ENCODE measurements at places on chromosomes 1 and 21.

GRCh38 chr21:43345746-43346409 is 81.1 kb downstream of the SIK1 start:
- DNase-seq = peak; percentile 9

- DNase-seq = no peak
These were observed 66.6 kb downstream of the UBIAD1 start for GRCh38 chr1:11339346-11340232.

DNA sequence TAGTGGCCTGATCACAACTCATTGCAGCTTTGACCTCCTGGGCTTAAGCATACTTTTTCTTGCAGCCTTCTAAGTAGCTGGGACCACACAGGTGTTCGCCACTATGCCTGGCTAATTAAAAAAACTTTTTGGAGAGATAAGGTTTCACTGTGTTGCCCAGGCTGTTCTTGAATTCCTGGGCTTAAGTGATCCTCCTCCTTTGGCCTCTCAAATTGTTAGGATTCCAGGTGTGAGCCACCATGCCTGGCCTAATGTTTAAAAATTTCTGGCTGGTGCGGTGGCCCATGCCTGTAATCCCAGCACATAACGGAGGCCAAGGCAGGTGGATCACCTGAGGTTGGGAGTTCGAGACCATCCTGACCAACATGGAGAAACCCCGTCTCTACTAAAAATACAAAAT is 24.4 kb downstream of the YTHDF2 start:
- no peak for DNase-seq

GRCh38 chr1:24235921-24236788 is 49.1 kb upstream of the IFNLR1 start:
- peak; percentile 43 for DNase-seq

DNA sequence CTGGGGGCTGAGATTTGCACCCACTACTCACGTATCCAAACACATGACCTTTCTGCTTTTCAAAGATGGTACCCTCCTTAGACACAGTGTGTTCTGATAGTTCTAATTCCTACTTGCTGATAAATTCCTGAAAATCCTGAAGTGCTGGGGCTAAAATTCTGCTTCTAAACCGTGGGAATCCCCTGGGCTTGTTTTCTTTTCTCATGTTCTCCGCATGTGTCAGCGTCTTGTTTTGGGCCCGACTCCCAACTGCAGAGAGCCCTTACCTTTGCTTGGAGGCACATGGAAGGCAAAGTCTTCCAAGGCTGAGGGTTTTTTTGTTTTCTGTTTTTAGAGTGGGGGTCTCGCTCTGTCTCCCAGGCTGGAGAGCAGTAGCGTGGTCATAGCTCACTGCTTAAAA is 27.2 kb downstream of the PSMG1 start:
- DNase-seq = no peak

GRCh38 chr1:90924982-90925381 is 96.9 kb downstream of the ZNF644 start:
- DNase-seq = no peak

- DNase-seq = no peak
These were observed 609 bp upstream of the ATF3 start for GRCh38 chr1:212607913-212608391.

DNA sequence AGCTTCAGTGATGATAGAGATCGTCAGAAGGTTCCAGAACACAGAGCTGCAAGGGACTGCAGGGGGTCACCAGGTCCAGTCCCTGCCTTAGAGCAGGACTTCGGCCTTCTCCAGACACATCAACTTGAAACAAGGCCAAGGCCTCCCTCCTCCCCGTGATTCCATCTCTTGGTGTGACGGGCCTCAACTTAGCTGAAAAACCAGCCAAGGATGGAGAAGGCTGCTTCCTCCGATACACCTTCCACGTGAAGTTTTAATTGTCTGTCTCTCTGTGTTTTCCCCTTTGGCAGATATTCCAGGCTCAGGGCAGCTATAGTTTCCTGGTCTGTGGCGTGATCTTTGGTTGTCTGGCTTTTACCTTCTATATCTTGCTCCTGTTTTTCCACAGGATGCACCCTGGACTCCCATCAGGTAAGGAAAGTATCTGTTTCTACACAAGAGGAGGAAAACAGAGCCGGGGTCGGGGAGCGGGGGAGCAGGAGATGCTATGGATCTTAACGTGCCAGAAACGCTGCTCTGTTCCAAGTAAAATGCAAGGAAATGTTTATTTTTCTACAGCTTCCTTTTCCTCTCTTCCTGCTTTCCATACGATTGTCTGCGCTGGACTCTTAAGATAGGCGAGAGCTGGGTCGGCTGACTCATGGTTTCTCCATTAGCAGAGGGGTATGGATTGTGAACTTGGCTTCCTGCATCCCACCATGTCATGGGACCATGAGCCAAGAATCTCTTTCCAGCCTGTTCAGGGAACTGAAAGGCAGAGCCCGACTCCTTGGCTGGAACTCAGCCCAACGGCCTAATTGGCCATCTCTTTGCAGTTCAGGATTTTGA is 32.8 kb downstream of the ELK4 start:
- DNase-seq = no peak

DNA sequence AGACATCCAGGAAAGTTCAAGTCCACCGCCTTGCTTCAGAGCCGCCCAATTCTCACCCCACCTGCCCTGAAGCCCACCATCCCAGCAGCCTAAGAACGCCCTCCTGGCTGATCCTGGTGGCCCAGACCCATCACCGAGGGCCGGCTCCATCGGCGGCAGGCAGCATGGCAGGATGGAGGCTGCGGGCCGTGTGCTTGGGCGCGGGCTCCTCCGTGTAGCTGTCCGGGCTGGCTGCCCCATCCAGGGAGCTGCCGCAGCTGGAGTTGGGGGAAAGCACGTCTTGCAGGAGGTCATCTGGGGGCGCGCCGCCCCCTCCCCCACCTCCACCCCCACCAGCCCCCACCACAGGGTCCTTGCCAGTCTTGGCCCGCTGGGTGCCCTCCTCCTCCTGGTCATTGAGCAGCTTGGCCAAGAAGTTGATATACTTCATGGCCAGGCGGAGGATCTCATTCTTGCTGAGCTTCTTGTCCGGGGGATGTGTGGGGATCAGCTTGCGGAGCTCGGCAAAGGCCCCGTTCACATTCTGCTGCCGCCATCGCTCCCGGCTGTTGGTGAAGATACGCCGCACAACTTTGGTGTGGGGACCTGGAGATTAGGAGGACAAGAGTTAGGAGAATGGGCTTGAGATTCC is 12.3 kb downstream of the TAL1 start:
- DNase-seq = no peak

- peak; percentile 39 for DNase-seq
These were observed 730 bp downstream of the CDC42 start for GRCh38 chr1:22053017-22053860.

GRCh38 chr1:216778737-216779136 is 55.5 kb upstream of the ESRRG start:
- DNase-seq = no peak

DNA sequence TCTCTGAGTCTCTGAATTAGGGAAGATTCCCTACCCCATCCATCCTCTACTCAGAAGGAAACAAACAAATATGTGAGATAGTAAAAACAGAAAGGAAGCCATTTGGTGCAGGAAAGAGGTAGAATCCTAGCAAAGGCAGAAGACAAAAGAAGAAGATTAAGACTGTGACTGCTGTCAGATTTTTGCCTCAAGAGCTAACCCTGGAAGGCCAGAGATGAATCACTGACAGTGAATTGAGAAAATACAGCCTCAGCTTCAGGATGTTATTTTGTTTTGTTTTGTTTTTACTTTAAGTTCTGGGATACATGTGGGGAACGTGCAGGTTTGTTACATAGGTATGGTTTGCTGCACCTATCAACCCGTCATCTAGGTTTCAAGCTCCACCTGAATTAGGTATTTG is 31.7 kb downstream of the DSTYK start:
- DNase-seq = no peak

DNA sequence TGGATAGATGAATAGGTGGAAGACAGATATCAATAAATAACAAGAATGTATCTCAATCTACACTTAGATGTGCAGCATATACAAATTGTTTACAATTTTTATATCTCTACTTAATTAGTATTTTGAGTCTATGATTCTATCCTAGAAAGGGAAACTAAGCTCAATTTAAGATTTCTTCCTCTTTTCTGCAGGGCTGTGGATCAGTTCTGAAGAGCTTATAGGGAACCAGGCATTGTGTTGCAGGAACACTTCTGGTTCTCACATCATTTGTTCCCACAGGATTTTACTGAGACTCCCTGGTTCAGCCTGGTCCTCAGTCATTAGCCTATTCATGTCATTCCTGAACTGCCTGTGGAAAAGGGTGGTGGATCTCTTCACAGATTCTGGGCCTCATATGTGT is 105.8 kb downstream of the TNFSF18 start:
- DNase-seq = no peak

DNA sequence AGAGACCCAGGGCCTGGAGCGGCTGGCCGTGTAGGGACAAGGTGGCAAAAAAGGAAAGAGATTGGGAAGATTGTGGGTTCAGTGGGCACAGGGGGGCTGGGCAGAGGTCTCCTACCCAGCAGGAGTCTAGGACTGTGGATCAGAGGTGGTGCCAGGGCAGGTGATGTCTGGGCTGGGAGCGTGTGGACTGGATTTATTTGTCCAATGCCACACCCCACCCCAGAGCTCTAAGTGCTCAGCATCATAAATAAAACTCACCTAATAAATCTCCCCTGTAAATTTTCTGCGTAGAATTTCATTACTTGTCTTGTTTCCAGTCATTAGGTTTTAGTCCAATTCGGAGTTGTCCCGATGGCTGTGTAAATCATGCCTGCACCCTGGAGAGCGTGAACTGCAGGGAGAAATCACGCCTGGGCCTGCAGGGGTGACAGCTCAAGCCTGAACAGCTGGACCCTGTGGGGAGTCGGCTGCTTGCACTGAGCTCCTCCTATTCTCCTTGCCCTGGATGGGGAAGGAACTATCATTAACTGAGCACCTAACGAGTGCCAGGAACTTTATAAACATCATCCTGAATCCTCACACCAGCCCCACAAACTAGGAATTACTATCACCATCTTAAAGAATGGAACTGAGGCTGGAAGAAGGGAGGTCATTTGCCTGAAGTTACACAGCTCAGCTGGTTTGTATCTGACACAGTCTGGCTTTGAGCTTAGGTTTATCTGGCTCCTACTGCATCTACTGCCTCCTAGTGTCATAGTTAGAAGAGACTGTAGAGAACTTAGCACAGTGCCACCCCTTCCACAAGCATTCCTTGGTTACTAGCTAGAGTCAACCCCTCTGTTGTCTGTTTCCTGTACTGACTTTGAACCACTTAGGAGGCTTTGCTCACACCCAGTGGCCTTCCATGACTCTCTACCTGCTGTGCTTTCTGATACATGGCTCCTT is 25.0 kb upstream of the POU3F1 start:
- DNase-seq = no peak

GRCh38 chr1:243461700-243462099 is 205.9 kb downstream of the SDCCAG8 start:
- no peak for DNase-seq

- DNase-seq = no peak
These were observed 135.8 kb upstream of the PBX1 start for GRCh38 chr1:164423136-164423535.

DNA sequence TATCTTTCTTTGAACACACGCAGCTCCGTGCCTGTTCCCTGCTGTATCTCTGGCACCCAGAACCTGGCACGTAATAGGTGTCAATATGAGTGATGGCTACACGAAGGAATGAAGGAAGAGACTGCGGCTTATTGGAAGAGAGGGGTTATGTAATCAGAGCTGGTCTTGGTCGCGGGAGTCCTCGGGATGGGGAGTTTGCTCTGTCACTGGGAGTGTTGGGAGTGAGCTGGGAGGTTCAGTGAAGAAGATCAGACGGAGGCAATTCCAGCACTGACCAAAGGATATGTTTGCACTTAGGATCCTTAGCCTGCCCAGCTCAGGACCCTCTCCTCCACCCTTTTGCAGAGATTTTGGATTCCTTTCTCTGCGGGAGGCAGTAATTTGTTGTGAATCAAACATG is 709.1 kb downstream of the PTPRU start:
- no peak for DNase-seq

- no peak for DNase-seq
These were observed 38.2 kb upstream of the ZNF124 start for GRCh38 chr1:247210062-247210375.

GRCh38 chr21:28459193-28459592 is 533.5 kb downstream of the LTN1 start:
- DNase-seq = no peak

DNA sequence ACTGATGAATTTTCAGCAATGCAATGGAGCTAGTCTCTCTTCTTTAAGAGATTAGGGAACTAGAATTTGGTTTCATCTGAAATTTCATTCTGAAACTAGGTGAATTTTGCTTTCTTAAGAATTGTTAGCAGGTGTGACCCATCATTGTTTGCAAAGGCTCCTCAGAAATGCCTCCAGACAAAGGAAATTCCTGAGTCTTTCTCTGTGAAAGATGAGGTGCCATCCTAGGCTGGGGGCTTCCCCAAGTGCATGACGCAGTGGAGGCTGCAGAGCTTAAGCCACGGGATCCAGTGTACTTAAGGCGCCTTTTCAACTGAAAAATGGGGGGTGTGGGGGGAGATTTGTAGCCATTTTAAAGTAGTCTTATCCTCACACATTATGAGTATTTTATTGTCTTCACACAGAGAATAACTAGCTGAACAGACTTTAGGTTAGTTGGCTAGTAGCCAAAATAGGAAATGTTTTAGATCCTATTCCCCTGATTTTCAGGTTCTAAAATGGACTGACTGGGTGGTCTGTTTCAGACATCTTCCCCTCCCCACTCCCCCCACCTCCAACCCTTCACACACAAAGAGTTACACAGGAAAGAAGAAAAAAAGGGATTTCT is 202.0 kb downstream of the NFIA start:
- no peak for DNase-seq

- DNase-seq = no peak
These were observed at the start of gene SLC16A4 for GRCh38 chr1:110390692-110391245. Gene SLC16A4, minus strand, starts transcription at chr1:110391026. Its CDS starts 1,703 bp downstream, at chr1:110389323.

- DNase-seq = no peak
These were observed 36.2 kb downstream of the TP73 start for GRCh38 chr1:3688356-3689137.

DNA sequence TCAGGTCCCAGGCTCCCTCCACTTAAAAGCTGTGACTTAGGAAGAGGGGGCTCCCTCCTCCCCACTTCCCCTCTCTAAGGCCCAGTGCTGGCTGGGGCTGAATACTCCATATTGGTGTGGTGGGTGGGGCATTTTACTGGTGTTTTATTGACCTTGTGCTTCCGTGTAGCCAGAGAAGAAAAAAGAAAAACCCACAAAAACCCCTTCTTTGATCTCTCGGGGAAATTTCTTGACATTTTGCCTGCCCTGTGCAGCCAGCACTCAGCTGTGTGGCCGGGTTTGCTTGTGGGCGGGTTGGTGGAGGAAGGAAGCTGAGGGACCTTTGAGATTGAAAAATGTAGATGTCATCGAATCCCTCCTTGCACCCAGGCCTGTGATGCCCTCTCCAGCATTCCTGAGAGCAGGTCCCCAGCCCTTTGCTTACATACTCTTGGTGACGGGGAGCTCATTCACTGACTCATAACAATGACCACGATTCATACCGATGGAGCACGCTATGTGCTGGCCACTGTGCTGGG is 24.8 kb downstream of the TNFRSF8 start:
- DNase-seq = peak; percentile 37
